ENCODE measurements at places on chromosomes 1 and 21.
A peak's percentile ranks its signal among the peaks of the same experiment; 100 is the strongest.

- DNase-seq: no peak
Observed at GRCh38 chr1:84489766-84490165, 10.7 kb downstream of the RPF1 start.

DNA sequence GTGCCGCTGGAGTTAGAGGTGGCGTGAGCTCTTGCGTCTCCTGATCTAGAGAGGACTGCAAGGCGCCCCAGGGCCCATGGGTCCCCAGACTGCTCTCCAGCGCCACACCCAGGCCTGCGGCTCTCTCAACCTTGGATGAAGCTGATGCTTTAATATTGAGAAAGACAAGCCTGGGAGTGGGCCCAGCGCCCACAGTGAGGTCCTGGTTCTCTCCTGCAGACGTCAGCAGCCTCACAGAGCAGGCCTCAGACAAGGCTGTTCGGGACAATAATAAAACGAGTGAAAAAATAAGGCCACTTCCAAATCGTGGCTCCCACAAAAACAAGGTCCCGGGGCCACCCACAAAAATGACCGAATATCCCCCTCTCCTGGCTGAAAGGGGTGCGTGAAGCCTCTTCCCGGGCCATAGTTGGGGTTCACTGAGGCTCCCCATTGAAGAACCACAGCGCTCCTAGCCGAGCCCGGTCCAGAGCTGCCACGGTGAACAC lies 6.0 kb upstream of the DNMT3L start:
- DNase-seq: peak; percentile 27

DNA sequence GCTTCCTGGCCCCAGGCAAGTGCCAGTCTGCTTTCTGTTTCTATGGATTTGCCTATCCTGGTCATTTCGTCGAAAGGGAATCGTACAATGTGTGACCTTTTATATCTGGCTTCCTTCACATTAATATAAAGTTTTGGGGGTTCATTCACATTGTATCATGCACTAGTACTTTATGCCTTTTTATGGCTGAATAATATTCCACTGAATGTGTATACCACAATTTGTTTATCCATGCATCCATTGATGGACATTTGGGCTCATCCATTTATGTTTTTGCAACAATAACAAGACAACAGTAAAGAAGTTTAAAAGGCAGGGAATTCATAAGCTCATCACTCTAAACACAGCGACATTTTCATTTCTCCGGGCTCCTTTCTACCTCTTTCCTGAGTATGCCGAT lies 50.6 kb downstream of the SPSB1 start:
- no peak for DNase-seq

DNA sequence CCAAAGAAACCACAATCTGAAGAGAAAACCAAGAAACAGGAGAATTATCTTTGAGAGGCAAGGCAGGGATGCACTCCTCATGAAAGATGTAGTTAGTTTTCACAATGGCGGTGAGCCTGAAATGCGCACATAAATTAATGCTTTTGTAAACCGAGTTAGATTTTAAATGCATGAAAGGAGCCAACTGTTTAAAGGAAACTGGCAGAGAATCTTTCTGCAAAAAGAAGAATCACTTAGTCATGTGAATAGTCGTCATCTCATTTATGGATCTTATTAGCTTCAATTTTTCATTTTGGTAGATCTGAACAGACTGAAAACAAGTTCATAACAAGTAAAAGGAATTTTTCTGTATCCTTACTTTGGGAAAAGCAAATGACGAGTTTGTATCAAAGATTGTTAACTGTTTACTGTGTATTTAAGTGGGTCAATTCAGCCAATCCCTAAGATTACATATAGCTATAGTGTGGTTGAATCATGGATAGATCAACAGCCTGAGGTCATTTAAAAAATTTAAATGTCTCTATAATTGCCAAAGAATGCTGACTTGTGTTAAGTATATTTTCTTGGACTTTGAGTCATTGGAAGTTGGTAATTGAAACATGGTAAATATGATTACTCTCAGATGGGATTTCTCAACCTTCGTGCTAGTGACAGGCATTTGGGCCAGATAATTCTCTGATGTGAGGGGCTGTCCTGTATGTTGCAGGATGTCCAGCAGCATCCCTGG lies 226.6 kb upstream of the KAZN start:
- no peak for DNase-seq

DNA sequence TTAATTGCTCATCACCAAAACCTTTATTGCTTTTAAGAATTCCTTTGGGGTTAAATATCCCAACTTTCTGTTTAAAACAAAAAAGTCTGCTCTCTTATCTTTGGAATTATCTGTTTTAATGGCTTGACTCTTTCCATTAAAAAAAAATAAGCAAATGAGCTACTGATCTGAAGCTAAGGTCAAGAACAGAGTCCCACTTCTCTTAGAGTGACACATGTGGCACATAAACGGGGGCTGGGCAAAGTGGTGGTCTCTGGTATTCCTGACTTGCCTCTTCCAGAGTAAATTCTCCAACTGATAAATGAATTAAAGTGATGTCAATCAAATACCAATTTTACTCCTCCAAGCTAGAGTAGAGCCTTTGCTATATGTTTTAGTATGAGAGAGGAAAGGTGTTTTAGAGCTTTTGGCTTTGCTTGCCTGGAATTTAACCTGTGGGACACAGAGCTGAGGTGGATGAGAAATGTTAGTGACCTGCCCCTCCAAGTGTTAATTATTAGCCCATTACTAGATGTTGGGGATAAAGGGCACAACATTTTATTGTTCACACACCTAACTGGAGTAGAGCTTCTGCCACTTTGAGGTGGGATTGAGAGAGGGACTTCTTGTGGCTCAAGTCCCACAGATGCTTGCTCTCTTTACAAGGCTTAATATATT lies 864.0 kb downstream of the LRRIQ3 start:
- no peak for DNase-seq

DNA sequence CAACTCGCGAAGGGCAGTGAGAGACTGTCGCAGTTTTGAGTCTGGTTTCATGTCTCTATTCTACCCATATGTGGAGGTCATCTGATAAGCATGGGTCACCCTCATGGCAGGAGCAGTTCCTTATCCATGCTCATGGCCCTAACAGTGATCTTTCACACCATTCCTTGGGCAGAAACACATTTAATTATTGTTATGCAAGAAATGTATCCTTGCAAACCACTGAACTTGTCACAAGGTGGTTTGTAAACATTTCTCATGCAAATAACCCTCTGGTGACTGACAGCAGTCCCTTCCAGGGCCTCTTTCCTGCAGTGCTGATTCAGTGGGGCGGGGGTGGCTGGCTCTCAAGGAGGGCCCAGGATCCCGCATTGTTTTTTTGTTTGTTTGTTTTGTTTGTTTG lies 421.4 kb upstream of the RUNX1 start:
- no peak for DNase-seq

- no peak for DNase-seq
Observed at GRCh38 chr1:167565922-167566321, 12.4 kb upstream of the CREG1 start.

DNA sequence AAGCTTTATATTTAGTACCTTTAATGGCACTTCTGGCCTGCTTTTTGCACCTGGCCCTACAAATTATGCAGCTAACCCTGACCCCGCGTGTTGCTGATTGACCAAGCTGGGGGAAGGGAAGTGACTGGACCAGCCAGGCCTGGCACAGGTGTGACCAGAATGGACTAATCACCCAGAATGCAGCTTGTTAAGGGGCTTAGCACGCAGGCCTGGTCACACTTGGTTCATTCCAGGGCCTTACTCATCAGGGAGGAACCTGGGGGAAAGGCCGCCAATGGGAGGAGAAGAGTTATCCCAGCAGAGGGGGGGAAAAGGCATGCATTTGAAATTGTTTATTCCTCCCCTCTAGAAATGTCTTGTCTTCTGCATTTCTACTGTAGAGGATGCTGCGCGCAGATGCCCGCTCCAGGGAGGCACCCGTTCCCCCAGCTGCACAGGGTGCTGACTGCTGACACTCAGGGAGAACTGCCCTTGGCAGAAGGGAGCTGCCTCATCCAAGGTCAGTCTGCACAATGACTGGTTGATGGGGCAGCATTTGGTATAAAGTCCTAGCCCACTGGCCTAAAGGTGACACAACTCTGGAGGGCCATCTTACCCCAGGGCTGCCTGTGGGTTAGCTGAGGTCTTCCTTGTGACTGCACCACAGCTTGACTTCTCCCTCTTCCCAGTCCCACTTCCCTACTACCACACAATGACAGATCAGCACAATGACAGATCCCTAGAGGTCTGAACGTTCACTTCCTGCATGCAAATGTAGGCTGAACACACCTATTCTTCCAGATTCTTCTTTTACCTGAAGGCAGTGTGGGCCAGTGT lies 29.0 kb downstream of the DHCR24 start:
- no peak for DNase-seq

DNA sequence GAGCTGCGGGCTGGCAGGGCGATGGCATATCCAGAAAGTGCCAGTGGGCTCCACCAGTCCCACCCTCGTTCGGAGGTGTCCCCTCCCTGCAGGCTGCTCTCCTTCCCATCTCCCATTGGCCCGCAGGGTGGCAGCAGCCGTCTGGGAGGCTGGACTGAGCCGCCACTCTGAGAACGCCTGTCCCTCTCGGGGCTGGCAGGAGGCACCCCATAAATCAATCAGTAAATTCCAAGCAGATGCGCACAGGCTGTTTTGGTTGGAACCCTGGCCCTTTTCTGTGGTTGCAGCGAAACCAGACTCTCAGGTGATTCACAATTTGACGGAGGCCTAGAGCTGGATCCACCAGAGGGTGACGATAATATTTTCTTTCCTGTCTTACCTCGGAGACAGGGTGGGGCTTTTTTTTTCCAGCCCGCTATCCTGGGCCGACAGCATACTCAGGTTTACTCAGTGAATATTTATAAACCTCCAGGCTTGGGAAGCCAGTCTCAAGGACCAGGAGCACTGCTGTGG lies 99.7 kb downstream of the GLIS1 start:
- no peak for DNase-seq

GRCh38 chr21:36589352-36589971 lies 109.5 kb upstream of the SIM2 start:
- no peak for DNase-seq

DNA sequence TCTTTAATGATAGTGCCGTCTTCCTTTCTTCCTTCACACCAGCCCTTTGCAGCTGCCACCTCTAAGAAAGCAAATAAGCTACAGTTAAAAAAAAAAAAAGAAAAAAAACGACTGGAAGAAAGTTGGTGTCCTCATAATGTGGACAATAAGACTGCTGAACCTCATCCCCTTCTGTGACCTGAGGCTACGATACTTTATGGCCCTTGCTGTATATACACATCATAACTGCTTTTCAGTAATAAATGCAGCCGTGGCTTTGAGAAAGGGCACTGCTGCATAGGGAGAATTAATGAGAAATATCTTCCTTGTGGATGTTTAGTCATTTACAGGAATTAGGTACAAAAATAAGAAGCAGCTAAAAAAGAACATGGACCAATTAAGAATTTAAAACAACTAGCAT lies 333.8 kb upstream of the ADGRL2 start:
- no peak for DNase-seq

DNA sequence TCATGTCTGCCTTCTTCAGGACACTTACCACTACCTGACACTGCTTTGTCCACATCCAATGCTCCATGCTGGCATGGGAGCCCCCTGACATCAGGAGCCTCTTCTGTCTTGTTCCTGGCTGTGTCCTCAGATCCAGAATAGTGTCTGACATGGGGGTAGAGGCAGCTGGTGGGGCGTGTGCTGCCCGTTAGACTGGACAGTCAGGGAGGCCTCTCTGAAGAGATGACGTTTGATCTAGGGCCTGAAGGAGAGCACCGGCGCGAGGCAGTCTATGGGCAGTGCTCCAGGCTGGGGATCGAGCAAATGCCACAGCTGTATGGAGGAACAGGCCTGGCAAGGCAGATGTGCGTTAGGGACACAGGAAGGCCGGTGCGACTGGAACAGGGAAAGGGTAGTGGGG lies 16.6 kb downstream of the SLC9A1 start:
- no peak for DNase-seq

GRCh38 chr1:191320062-191320461 lies 838.2 kb upstream of the RGS18 start:
- no peak for DNase-seq

DNA sequence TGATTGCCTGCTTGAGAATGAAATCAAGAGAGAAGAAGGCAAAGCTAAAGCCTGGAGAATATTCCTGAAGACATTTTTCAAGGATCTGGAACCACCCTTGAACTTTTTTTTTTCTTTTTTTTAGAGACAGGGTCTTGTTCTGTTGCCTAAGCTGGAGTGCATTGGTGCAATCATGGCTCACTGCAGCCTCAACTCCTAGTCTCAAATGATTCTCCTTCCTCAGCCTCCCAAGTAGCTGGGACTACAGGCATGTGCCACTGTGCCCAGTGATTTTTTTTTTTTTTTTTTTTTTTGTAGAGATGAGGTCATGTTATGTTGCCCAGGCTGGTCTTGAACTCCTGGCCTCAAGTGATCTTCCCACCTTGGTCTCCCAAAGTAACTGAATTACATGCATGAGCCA lies 22.2 kb upstream of the IRF2BP2 start:
- no peak for DNase-seq

DNA sequence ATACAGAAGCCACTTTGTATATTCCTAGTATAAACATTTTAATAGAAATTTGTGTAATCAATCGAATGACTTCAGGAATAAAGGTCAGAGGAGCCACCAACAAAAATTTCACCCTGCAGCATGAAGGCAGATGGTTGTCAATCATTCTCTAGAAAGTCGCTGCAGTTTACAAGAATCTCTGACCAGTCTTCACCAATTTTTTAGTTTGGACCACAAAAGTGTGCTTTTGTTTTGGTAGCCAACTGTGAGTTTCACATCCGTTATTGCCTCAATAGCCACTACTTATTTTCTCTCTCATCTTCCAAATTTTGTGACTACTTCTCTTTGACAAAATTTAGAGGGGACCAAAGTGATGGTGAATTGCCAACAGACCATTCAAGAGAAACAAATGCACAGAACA lies 1155.6 kb downstream of the AMY1C start:
- no peak for DNase-seq

DNA sequence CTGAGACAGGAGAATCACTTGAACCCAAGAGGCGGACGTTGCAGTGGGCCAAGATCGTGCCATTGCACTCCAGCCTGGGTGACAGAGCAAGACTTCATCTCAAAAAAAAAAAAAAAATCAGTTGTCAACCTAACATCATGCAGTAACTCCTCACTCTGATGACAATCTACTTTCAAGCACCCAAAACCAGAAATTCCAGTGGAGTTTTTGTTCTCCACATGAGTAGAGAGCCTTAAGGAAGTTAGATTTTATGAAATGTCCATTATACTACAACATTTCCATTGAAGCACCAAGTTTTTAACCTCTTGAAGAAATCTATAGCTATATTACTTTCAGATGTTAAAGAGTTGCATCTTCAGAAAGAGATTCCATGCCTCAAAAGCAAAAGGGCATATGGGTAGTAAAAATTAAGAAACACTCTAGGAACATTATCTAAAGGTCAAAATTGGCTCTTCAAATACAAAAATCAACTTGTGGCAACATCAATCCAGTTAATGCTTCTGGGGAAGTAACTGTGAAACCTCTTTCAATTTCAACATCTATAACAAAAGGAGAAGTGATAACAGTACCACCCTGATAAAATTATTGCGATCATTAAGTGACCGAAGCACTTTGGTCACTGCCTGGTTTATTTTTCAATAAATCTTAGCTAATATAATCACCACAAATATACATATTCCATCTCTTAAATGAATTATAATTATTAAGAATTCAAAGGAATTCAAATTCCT lies 7.7 kb downstream of the LPGAT1 start:
- no peak for DNase-seq
